ENCODE measurements at places on chromosomes 16 and 17. TPM values are rescaled to one million over a fixed set of nuclear protein-coding genes. Genes with fewer than 3 reads are reported as not detected.

The IRF8 gene
- total RNA-seq, result not detected

The PRDM7 gene
- not detected for total RNA-seq

The SLC16A11 gene
- under 0.01 TPM for total RNA-seq

The ATP6V0A1 gene
- total RNA-seq, result 35.7 TPM

The HEATR9 gene
- total RNA-seq, result not detected

The CCDC200 gene
- not detected for total RNA-seq

The WFDC1 gene
- total RNA-seq, result 34.0 TPM

The TNP2 gene
- total RNA-seq, result not detected

The HIGD1B gene
- total RNA-seq, result not detected

GRCh38 chr16:66618588-66619375 is 14.3 kb downstream of the CMTM3 start:
- peak; percentile 94 for DNase-seq

DNA sequence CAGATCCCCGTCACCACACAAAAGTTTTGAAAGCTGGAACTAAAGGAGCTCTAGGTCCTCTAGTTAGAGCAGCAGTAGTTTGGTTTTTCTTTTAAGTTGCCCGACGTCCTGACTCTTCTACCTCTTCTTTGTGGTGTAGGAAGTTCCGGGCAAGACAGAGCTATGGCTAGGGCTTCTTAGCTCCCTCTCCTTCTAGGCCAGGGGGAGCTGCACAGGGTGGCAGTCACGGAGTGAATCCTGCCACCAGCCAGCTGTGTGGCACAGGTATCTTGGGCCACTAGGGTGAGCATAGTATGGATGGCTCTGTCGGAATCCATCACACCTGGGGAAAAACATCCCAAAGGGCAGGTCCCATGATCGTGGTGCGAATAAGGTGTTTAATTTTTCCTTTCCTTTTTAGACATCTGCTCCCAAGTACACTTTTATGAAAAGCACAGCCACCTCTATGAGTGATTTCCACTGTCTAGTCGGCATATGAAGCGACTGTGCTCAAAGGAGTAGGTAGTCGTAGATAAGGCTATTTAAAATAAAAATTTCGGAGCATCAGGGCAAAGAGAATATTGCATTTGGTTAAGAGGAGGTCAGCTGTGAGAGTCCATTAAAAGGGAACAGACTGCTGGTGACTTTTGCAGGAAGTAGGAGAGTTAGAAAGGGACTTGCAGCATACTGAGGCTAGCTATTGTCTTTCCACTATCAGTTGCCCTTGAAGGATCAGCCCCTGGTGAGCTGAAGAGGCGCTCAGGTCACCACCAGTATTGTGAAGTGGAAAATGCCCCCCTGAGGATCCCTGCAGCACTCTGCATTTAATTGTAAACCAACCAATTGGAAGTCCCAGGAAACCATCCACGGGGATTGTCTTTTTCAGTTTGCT is 2.1 kb downstream of the PRKCA start:
- peak; percentile 51 for DNase-seq

GRCh38 chr16:46961373-46962353 is 11.8 kb downstream of the DNAJA2 start:
- peak; percentile 32 for DNase-seq

DNA sequence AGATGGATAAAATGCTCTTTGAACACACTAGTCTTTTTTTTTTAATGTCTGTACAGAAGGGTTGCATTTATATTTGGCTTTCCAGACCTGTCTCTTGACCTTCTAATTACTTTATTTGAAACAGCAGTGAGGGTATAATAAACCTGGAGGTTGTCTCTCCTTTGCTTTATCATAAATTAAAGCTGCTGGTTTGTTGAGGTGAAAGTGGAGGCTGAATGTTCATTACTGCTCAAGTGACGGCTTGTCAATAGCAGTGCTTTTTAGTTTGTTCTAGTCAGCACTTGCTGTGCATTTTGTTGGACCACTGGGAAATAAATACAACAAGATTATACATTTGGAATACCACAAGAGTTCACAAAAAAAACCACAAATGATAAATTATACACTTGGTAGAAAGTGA is 264.2 kb downstream of the IRX3 start:
- DNase-seq, result peak; percentile 7

DNA sequence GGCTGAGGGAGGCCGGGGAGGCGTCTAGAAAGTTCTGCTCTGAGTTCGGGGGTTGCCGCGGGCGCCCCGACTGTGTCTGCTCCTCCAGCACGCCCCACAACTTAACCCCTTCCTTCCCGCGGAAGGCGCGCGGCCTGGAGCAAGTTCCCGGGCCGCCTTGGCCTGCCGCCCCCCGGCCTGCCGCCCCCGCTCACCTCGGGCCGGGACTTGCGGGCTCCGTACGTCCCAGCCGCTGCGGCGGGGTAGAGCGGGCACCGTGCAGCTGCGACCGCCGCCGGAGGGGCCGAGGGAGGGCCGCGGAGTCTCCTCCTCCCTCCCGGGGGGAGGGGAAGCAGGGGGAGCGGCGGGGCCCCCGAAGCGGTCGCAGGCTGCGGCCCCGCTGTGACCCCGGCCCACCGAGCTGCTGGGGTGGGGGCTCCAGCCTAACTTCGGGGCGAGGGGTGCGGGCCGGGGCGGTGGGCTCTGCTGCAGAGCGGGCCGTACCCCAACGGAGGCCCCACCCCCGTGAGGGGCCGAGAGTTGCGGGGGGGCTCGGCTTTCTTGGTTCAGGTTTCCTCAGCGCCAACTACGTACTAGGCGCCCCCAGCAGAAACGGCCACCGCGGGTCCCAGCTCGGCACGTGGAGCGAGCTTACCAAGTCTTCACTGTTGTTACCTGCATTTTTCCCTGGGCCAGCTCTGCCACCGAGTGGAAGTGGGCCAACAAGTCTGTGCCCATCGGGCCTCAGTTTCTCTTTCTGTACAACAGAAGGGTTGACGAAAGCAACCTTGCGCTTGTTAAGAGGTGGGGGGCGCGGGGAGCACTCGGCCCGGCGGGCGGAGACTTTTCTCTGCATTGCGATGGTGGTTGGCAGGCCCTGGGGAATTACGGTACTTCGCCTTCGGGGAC is at the start of gene CCDC102A:
Gene CCDC102A, minus strand, starts transcription at position 266 of the 888 bp plus-strand sequence. CDS start 7,394 bp downstream, outside the sequence.
- peak; percentile 26 for DNase-seq

GRCh38 chr17:71527311-71527710 is 593.5 kb upstream of the SOX9 start:
- DNase-seq, result no peak

DNA sequence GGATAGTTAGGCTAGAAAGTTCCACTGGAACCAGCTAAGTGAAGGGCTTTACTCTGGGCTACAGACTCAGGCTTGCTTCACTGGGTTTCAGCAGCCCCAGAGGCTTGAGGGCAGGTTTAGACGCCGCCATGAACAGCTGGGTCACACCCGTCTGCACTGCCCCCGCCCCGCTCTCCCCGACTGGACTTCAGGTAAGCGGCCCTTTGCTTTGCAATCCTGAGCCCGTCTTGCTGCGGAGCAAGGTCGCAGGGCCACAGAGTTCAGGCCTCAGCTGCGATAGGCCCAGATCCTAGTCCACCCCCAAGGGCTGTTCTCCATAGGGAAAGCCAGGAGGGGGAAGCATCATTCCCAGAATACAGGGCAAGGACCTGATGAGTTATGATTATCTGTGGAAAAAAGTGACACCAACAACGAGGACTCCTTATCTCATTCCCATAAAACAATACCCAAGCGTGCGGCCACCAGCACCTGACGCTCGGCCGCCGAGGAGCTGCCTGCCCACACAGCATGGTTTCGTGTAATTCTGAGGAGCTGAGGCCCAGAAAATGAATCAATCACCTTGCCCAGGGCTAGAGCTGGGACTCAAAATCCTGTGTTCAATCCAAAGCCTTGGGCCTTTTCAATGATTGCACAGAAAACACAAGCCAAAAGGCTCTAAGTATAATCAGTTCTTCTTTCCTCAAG is 20.4 kb downstream of the MEAK7 start:
- no peak for DNase-seq

DNA sequence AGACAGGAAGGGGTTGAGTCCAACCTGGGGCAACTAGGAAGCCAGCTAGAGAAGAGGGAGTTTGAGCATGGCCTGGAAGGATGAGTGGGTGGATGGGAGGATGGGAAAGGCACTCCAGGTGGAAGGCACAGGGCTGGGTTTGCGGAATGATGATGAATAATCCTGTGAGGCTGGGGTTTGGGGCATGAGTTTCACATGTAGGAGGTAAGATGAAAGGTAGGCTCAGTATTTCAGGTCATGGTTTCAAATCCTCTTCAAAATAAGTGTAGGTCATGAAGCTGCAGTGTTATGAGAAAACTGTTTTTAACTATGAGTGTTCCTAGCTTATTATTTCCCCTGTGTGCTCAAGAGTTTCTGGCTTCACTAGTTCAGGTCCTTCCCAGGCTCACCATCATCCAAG is 130.3 kb downstream of the SKAP1 start:
- DNase-seq, result no peak

- DNase-seq, result no peak
Observed at GRCh38 chr16:80250381-80250780, 290.4 kb upstream of the DYNLRB2 start.

- DNase-seq, result no peak
Observed at GRCh38 chr17:66386498-66387351, 84.3 kb downstream of the PRKCA start.

DNA sequence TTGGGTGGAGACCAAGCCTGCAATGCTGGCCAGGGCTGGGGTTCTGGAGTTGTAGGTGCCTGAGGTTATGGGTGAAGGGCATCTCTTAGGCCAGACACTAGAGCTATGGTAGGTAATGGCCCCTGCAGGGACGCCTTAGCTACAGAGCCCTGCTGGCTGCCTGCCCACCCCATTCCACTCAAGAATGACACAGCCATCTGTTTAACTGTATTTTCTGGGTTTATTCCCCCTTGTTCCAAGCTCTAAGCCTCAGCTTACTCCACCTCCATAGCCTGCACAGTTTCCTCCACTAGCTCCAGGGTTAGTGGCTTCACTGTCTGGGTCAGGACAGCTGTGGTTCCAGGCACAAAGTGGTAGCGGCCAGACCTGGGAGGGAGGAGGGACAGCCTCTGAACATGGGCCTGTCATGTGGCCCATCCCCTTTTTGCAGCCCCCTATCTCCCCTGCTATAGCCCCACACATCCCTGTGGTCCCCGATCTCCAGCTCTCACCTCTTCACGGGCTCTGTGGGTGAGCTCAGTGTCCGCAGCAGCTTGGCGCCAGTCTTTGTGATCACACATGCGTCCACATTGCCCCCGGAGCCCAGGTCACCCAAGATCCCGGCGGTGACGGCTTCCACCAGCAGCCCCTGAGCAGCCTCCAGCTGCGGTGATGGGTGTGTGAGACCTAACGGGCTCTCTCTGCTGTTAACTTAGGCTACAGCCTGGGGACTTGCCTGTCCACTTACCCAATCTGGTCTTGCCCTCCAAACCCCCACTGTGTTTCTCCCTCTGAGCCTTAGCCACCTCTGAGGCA is 2.1 kb downstream of the PSMB10 start:
- no peak for DNase-seq

GRCh38 chr17:79750650-79751545 is 20.2 kb downstream of the ENPP7 start:
- DNase-seq, result no peak

DNA sequence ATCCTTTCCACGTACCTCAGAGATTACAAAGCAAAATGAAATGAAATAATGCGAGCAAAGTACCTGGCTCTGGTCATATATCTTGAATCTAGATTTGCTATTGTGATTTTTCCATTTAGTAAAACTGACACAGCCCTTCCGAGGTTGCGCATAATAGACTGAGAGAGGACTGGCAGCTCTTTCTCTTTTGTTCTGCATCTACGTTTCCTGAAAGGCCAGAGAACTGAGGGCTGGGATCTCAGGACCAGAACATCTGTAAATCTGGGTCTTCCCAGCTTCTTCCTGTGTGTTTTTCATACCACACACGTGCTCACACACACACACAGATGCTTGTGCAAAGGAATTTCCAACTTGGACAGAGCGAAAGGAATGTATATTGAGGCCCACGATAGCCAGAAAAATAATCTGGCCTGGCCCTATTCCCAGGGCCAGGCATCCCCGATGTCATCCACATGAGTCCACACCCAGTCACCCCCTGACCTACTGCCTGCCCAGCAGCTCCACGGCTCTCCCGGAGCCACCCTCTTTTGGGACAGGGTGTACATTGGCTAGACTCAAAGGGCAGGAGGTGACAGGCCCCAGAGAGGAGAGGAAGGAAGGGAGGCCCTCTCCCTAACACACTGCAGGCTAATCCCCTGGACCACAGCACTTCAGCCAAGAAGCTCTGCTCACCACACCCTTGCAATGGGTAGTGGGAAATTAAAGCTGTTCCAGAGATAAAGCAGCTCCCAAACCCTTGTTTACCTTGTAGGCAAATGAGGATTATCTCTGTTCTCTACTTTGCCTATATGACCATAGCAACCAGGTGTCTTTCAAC is 41.8 kb downstream of the NOL11 start:
- peak; percentile 16 for DNase-seq

GRCh38 chr16:2859686-2860265 is 1.8 kb upstream of the PRSS22 start:
- DNase-seq, result no peak

- DNase-seq, result no peak
Observed at GRCh38 chr17:27635275-27635823, 4.4 kb downstream of the LGALS9 start.

- no peak for DNase-seq
Observed at GRCh38 chr17:44205962-44206824, 6.5 kb upstream of the ATXN7L3 start.

GRCh38 chr16:67327743-67328142 is 1.1 kb downstream of the LRRC36 start:
- no peak for DNase-seq

DNA sequence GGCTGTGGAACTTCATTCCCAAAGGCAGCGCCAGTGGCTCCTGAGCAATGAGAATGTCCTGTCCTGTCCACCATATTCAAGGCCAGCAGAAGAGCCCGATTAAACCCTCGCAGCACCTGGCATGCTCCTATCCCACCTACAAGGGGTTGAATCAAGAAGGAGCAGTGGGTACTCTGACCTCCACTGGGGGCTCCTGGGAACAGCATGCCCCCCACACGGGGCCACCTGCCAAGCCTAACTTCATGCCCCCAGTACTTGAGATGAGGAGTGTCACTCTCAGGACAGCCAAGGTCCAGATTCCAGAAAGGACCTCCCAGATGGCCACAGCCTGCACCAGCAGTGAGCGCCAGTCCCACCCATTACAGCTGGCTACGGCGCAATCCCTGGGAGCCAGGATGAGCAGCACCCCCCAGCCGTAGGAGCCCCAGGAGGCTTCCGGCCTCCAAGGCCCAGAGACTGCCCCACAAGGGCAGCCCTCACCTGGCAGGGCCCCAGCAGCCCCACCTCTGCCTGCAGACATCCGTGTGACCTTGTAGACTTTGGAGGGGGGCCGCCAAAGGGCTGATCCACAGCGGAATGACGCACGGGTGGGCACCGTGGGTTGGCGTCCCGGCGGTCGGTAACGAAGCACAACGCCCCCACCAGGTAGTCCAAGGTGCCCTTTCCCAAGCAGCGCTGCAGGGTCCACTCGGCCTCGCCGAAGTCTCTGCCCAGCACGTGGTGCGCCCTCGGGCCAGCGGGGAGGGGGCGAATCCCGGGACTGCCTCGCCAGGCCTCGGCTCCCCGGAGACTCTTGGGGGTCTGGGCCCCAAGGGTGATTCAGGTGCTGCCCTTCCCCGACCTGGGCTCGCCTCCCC is 1.0 kb upstream of the MPDU1 start:
- DNase-seq, result no peak
